Spleen (tissue), 13 donors: ENCODE measurements at places on chromosomes 11 and 22. TPM values are rescaled to one million over a fixed set of nuclear protein-coding genes. Genes with fewer than 3 reads are reported as not detected.

DDIAS gene
- 8.0 TPM for total RNA-seq

MUC5B gene
- total RNA-seq: not detected

NAALAD2 gene
- total RNA-seq: 12.3 TPM

OR2AT4 gene
- not detected for total RNA-seq

RASL10A gene
- total RNA-seq: 0.54 TPM

NPAS4 gene
- 0.25 TPM for total RNA-seq

KCNK4 gene
- not detected for total RNA-seq

CTSW gene
- total RNA-seq: 38.2 TPM

MRGPRD gene
- not detected for total RNA-seq

RAB39A gene
- total RNA-seq: 10.2 TPM

OR52H1 gene
- 0.44 TPM for total RNA-seq

OSM gene
- total RNA-seq: 4.5 TPM

SH3BP1 gene
- total RNA-seq: 70.8 TPM

IL17REL gene
- 0.94 TPM for total RNA-seq

SCO2 gene
- total RNA-seq: not detected

MRPL48 gene
- 25.1 TPM for total RNA-seq

PSMD13 gene
- 102 TPM for total RNA-seq

LRP5 gene
- total RNA-seq: 21.8 TPM

PARVG gene
- 189 TPM for total RNA-seq

OR2AG1 gene
- not detected for total RNA-seq

SCT gene
- not detected for total RNA-seq

NAGA gene
- 51.4 TPM for total RNA-seq

AKIP1 gene
- 28.8 TPM for total RNA-seq

PKP3 gene
- 0.59 TPM for total RNA-seq

PAX6 gene
- total RNA-seq: not detected

GDPD4 gene
- total RNA-seq: 1.6 TPM

APOL4 gene
- total RNA-seq: 3.9 TPM

SCN3B gene
- total RNA-seq: 1.2 TPM

IL10RA gene
- total RNA-seq: 159 TPM

LARGE1 gene
- total RNA-seq: 22.9 TPM

SAA2 gene
- total RNA-seq: not detected

MAJIN gene
- total RNA-seq: 0.98 TPM

DGCR6 gene
- total RNA-seq: 1.8 TPM

GRM5 gene
- not detected for total RNA-seq

MUC6 gene
- 0.76 TPM for total RNA-seq

LRRC32 gene
- total RNA-seq: 90.3 TPM

MAP4K2 gene
- 51.8 TPM for total RNA-seq

MMP11 gene
- 4.2 TPM for total RNA-seq
